ENCODE measurements at places on chromosomes 11 and 22.

DNA sequence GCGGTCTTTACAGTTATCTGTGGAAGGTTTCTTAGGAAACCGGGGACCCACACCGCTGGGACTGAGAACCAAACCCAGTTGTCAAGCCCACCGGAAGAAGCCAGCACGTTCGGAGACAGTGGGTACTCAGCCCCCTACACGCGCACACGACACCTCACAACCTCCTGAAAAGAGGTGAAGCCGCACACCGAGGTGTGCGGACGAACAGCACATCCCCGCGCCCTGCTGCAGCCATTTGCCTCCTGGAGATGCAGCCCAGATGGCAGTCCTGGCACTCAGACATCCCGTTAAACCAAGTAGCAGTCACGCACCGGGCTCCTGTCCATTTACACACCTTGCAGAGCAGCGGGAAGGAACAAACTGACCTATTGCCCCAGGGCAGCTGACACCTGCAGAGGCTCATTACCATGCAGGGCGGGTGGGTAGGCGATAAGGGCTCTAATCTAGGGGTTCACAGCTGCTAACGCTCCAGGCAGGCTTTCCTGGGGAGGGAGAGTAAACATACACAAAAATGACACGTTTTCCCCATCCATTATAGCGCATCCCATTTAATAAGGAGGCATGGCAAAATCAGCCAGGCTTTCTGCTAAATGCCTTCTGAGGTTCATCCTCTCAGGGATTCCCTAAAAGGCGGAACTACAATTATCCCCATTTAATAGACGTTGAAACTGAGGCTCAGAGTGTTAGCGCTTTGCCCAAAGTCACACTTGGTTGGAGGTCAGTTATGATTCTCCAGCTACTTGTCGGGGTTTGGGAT lies 864 bp upstream of the EHBP1L1 start:
- DNase-seq: no peak

GRCh38 chr11:85784480-85785265 lies 26.3 kb downstream of the SYTL2 start:
- no peak for DNase-seq

DNA sequence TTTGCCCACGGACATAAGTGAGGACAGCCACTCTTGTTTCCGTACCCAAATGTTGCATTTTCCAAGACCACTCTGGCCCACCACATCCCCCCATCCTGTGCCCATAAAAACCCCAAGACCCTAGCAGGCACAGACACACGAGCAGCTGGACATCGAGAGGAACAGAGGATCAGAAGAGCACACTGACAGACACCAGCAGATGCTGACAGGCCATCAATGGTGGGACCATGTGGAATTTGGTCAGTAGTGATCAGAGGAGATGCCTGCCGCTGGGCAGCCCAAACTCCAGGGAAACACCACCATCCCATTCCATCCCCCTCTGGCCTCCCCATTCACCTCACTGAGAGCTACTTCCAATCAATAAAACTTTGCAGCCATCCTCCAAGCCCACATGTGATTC lies 87.0 kb downstream of the DLG2 start:
- DNase-seq: no peak

DNA sequence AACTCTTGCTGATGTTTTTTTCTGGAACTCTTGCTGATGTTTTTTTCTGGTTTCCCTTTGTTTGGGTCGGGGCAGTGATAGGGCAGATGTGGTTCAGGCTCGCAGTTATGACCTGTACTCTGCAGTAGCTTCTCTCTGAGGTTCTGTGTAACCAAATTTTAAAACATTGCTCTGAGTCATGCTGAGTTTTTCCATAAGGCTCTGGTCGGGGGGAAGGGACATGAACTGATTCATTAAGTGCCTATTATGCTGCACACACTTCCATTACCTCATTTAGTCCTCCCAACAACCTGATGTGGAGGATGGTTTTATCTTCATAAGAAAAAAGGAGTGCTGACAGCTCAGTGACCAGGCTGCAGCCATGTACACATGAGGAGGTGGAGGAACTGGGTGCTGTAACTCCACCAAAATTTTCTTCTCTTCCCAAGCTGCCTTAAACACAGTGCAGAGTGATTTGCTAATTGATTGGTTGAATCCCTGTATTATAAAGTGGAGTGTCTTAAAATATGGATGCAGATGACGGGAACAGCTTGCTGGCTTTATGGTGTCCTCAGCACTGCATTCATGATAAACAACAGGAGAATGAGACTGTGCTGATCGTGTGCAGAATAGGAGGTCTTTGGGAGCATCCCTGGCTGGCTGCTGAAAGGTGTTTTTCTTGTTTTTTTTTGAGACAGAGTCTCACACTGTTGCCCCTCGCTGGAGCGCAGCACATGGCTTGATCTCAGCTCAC lies 19.1 kb downstream of the TNRC6B start:
- peak; percentile 76 for DNase-seq

GRCh38 chr11:34188181-34188580 lies 82.8 kb downstream of the NAT10 start:
- no peak for DNase-seq

- DNase-seq: no peak
Measured at GRCh38 chr11:22349491-22349890, 11.3 kb downstream of the SLC17A6 start.

DNA sequence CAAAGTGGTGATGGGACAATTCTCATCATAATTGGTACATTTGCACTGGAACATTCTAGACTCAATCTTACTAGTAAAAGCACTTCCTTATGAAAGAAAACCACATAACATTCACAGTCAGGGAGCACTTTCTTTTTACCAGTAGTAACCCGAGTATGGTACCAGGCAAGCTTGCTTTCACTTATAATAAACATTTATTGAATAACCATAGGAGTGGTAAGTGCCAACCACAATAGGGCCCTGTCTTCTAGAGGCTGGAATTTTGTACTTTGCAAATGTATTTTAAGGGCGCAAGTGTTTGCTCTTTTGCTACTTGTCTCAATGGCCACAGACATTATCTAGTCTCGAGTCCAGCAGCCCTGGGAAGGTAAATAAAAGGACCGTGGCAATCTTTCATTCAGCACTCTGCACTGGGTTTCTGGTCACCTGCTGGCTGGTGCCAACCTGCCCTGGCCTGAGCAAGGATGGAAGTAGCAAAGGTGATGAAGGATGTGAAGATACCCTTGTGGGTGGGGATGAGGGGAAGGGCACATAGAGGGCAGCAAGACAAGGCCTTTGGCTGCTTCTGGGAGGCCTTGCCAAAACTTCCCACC lies 24.2 kb downstream of the C22orf31 start:
- DNase-seq: no peak

GRCh38 chr11:10255388-10256125 lies 38.5 kb downstream of the SBF2 start:
- no peak for DNase-seq

DNA sequence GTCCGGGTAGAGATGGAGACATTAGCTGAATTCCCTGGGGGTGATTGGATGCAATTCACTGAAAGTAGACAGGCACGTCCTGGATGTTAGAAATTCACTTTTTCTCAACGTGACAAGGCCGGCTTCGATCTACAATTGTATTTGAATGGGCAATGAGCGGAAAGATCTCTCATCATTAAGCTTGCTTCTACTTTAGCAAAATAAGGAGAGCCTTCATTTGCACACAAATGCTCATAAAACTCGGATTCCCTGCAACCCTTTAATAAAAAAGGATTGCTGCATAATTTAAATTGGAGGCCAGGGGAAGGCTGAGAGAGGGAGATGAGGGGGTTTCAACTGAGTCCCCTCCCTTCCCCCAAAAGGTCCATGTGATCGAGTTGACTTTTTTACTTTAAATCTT lies 10.6 kb upstream of the PAX6 start:
- no peak for DNase-seq

DNA sequence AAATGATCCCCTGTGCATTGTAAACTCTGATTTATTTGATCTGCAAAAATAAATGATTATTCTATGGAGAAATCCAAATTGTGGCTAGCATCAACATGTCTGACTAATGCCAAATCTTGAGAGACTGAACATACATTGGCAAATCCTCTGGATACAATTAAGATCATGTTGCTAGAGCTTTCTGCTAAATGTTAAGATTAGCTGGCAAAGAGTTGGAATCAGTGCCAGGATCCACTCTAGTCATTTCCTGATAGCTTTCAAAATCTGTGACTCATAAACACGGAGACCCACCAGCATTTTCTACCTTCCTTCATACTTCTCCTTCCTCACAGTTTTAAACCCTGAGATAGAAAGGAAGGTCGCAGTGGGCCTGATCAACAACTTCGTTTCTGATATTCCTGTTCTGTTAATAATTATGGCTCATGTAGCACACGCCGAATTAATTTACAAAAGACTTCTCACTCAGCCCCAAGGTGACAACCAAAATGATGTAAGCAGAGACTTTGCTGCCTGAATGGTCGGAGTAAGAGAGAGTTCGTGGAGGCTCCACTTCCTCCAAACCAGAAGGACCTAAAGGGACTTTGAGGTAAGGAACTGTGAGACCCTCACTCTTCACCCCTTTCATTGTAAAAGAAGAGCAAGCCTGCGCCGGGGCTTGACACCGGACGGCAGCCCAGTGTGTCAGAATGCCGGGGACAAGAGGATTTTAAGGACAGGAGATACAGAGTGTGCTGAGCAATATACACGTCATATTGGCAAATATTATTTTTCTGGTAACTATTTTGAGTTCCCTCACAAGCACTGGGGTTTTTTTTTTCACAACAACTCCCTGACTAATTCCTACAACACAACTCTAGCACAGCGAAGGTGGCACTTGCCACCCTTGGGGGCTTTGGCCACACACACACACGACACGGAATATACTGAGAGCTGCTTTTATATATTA lies 42.0 kb downstream of the SERPINH1 start:
- peak; percentile 52 for DNase-seq

GRCh38 chr11:110235966-110236365 lies 60.4 kb downstream of the RDX start:
- no peak for DNase-seq

DNA sequence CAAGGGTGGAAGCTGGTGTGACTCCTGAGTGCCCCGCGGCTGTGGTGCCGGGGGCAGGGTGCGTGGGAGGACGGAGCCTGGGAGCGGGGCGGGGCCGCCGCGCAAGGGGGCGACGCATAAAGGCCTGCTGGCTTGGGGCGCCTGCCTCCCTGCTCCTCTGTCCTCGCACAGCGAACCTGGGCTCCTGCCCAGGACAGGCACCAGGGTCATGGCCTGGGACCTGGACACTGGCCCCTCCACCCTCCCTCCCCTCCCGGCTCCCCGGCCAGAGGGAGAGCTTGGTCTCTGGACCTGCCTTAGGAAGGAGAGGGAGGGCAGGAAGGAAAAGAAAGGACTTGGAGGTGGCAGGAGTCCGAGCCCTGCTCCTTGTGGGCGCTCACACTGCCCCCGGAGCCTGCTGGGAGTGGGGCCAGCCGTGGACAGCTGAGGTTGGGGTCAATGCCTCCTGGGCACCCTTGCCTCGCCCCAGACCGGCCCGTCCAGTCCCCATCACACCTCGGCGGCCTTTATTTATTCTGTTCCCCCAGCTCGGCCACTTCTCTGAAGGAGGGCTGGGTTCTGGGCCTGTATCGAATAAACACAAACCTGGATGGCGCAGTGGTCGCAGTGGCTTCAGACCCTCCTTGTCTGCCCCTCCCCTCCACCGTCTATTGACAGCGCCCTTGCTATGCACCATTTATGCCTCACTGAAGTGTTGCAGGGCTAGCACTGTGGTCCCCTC lies 8.7 kb downstream of the SLC16A8 start:
- DNase-seq: no peak

- DNase-seq: no peak
Measured at GRCh38 chr11:118312328-118312727, 7.8 kb downstream of the CD3E start.

DNA sequence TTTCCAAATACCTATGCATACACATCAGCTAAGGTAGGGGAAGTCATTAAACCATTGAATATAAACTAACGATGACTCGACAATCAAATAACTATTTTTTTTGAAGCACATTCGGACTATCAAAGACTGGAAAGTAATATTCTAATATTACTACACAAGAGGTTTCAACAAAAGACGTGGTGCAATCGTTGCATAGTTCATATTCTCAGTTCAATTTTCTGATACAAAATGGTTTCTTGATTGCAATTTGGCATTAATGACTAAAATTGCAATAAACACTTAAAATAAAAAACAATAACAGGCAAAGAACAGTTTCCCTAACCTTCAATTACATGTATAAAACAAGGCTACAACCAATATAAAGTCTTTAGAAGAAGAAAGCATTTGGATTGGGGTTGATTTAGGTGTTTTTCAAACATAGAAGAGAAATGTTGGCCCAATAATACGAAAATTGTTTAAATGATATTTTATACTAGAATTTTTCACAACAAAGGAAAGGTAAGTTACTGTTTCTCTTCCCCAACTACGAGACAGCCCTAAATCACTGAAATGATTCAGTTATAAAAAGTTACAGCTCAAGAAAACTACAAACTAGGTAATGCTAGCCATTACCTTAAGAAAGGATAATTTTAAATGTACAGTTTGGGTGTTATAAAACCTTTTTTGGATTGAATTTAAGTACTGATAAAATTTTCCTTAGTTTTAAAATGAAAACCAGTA lies 17.6 kb downstream of the BLID start:
- DNase-seq: no peak

- no peak for DNase-seq
Measured at GRCh38 chr11:73426219-73426850, 50.1 kb downstream of the RELT start.

- no peak for DNase-seq
Measured at GRCh38 chr11:134223121-134223520, 646 bp downstream of the NCAPD3 start.

- DNase-seq: no peak
Measured at GRCh38 chr11:67199751-67200150, 66.5 kb upstream of the GRK2 start.

DNA sequence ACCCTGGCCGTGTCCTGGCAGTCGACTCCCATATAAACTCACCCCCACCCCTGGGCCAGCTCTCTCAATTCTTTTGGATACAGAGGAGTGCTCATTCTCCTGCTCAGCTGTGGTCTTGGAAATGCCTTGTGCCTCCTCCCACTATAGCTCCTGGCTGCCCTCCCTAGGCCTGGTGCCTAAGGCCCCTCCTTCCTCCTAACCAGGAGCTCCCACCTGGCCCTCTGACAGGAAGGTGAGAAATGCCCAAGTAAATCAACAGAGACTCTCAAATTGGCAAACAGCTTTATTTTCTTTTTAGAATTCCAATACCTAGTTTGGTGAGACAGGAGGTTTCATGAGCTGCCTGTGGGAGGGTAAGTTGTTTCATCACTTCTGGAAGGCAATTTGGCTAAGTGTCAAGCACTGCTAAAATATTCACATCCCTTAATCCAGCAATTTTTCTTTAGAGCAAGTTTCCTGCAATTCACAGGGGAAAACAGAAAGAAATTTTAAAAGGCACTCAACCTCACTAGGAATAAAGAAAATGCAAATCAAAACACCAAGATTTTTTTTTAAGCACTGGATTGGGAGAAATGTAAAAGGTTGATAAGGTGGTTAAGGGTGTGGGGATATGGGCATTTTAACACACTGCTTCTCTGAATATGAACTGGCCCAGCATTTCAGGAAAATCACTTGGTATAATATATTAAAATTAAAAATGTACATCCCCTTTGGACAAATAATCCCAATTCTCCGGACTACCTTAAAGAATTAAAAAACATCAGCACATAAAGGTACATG lies 209.7 kb upstream of the ARHGAP20 start:
- no peak for DNase-seq

GRCh38 chr11:112999520-112999919 lies 38.3 kb downstream of the NCAM1 start:
- no peak for DNase-seq

GRCh38 chr11:103870821-103871309 lies 165.6 kb upstream of the DDI1 start:
- DNase-seq: no peak

GRCh38 chr11:88203604-88204003 lies 28.4 kb upstream of the RAB38 start:
- DNase-seq: no peak

- peak; percentile 31 for DNase-seq
Measured at GRCh38 chr11:86954269-86955110, 705 bp downstream of the FZD4 start.

- DNase-seq: peak; percentile 12
Measured at GRCh38 chr11:121236115-121237001, 56.2 kb upstream of the SC5D start.

Measured in urothelium cell line (cell line).